ENCODE measurements at places on chromosomes 5 and 9.

- no peak for DNase-seq
These were observed 339.4 kb downstream of the EFNA5 start for GRCh38 chr5:107331312-107331711.

- DNase-seq, result no peak
These were observed 59.9 kb downstream of the ABLIM3 start for GRCh38 chr5:149201121-149201637.

- DNase-seq, result no peak
These were observed 21.4 kb downstream of the WDR70 start for GRCh38 chr5:37400501-37400900.

DNA sequence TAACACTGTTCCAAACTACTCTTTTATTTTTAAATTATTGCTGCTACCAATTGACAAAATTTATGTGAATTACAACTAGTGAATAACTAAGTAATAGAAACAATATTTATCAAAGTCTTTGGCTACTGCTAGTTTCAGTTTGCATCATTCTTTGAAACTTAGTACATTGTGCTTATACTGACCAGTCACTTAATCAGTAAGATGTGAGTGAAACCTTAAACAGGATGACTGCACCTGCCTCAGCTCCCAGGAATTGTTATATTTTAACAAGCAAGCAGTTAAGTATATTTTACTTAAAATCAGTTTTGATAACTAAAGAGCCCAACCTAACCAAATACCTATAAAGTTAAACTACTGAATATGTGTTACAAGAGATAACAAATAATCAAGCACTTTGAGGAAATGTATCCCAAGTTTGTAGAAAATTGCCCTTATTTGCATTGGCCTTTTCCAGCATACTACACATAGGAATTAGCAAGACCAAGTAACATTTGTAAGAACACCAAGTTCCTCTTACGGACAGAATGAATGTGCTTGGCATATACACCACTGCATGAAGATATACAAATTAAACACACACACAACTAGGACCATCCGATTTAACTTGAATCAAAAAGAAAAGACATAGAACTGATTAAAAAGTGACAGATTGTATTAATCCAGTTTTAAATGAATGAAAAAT, 545.5 kb upstream of the DAB2 start:
- no peak for DNase-seq

DNA sequence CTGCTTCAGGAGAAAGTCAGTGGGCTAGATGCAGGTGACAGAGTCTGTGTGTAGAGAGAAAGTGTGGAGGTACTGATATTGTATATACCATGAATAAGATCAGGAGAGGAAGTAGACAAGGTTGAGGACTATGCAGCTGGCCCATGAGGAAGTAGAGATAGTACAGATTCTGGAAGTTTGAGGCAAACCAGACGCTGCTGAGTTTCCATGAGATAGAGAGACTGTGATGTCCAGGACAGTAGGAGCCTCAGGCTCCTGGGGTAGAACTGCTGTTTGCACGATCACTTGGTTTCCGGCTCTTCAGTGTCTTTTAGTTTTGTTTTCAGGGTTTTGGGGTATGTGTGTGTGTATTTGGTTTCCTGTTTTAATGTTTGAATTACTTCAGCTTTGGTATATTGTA, 13.6 kb downstream of the OTULINL start:
- DNase-seq, result peak; percentile 69

DNA sequence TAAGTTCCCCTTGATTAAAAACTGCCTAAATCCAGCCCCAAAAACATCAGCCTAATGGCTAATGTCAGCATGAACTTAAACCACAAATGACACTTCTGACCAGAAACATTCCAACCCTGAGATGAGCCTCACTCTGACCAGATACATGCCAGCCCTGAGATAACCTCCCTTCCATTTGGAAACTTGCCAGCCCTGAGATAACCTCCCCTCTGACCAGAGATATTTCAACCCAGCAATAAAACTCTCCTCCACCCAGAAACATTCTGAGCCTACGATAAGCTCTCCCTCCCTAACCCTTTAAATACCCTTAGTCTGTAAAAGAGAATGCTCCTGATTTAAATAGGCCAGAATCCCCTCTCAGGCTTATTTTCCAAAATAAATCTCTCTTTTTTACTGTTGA, 1035.7 kb upstream of the NUDT12 start:
- no peak for DNase-seq

GRCh38 chr5:142445266-142445665, 120.4 kb upstream of the SPRY4 start:
- DNase-seq, result no peak

- no peak for DNase-seq
These were observed 70.5 kb downstream of the LMNB1 start for GRCh38 chr5:126847456-126847820.

- DNase-seq, result no peak
These were observed 100.5 kb downstream of the TMEM174 start for GRCh38 chr5:73273379-73274050.

DNA sequence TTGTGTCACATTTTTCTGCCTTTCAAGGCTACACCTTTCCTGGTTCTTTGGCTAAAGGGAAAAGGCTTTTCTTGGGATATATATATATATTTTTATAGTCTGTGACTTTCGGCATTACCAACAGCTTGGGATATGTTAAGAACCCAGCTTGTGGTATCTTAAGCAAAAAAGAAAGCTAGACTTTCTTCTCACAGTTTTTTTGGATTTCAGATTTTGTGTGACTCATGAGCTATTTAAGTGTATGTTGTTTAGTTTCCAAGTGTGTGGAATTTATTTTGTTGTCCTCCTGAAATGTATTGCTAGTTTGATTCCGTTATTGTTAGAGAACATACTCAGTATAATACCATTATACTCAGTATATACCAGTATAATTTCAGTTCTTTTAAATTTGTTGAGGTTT, 64.8 kb downstream of the ERCC6L2 start:
- DNase-seq, result no peak

- no peak for DNase-seq
These were observed 99.8 kb downstream of the PPP2R2B start for GRCh38 chr5:146778795-146779194.
